SK-N-SH (cell line): ENCODE measurements at places on chromosomes 6 and 20.

DNA sequence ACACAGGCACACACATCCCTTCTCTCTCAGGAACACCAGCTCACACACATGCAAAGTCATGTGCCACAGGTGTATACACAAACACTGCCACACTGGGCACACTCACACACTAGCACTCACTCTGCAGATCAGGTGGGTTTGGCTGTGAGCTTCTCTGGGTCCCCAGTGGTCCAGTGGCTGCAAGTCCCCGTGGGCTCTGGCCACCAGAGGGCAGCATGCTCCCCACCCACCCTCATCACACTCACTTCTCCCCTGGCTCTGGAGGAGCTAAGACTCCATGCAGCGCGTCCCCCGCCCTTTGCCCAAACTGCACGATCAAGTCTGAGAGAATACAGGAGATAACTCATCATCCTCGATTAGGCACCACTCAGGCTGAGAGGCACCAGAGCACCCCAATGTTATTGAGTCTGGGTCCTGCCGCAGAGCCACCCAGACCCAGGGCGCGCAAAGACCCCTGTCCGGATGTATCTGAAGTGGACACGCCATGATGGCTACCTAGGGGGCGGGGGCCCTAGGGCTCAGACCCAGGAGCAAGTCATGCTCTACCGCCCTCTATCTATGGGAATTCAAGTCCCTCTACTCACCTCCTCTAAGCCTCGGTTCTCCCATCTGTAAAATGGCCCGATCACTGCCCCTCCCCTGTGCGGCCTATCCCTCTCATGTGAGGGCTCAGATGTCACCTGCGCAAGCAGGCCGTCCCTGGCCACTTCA lies 90.5 kb downstream of the GRM4 start:
- peak; percentile 92 for DNase-seq

DNA sequence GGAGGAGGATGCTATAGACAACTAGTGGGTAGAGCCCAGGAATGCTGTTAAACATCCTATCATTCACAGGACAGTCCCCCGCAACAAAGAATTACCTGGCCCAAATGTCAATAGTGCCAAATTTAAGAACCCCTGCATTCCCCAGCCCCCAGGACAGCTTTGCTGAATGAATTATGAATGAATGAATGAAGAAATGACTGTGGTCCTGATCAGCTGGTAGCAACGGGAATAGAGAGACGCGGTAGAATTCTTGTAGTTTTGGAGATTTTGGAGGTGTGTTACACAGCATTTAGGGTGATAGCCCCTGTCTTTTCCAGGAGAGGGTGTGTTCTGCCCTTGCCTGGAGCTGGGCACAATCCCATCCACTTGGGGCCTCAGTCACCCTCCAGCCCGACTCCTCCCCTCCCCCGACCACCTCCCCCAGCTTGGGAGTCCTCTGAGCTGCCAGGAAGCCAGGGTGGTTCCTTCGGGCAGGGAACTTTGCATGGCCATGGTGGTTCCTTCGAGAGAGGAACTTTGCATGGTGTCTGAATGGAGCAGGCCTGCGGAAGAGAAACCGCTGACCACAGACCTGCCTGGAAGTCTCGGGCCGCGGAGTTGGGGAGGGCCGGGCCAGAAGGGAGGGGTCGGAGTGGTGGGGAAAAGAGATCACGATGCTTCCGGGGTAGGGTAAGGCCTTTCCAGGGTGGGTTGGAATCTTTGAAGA lies 1.0 kb upstream of the HCK start:
- DNase-seq, result no peak

DNA sequence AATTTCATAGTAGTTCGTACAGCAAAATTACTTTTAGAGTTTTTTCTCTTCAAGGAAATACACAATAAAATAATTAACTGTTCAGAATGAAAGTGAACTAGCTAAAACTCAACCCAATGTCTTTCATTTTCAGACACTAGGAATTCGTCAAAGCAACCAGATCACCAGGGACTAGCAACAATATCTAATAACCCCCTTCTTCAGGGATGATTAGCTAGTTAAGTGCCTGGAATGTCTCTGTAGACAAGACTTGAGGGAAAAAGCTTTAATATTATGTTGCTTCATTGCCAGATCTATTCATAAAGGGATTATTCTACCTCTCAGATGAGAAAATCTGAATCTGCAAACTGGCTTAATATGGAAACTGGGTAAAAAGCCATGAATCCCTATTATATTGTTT lies 41.8 kb upstream of the OR14J1 start:
- DNase-seq, result no peak

DNA sequence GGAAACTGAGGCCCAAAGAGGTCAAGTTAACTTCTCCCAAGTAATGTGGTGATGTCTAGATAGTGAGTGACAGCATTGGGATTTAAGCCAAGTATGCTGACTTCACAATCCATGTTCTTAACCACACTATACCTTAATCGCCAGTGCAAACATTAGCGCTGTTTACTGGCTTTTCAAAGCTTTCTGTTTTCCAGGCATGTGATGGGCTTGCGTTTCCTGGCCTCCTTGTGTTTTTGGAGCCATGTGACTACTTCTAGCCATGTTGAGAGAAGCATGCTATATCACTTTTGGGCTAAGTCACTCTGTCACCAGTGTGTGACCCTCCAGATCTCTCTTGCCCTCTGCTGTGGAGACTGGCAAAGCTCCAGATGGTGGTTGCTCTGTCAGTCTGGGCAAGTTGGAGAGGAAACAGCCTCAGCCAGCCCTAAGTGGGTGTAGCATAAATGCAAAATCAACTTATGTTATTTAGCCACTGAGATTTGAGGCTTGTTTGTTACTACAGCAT lies 76.9 kb downstream of the ANKRD6 start:
- DNase-seq, result peak; percentile 24

DNA sequence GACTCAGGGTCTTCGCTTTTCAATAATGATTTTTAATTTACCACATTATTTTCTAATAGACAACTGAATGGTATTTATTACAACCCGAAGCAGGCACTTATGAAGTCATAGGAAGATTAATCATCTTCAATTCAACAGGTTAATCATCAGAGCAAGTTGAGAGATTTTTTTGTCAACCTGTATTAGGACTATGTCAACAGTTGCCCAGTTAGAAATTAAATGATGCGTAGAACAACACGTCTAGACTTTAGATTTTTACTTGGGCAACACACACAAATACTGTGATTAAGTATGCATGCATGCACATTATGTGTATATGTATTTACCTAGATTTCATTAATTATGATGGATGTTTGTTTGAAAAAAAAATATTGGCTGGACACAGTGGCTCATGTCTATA lies 4.3 kb downstream of the ILRUN start:
- no peak for DNase-seq

DNA sequence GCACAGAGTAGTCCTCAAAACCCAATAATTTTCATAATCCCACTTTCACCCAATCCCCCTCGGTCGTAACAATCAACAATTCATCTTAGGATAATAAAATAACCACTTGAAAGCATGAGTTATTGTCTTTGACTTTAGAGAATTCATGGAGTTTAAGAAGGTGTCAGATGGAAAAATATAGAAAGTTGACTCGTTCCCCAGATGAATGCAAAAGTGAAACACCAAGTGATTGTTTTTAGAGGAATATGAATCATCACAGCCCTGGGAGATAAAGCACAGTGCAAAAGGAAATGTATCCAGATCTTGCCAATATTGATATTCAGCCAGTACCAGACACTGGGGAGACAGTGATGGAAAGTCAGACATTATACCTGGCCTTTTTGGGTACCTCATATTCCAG lies 860.5 kb downstream of the DHX35 start:
- no peak for DNase-seq

DNA sequence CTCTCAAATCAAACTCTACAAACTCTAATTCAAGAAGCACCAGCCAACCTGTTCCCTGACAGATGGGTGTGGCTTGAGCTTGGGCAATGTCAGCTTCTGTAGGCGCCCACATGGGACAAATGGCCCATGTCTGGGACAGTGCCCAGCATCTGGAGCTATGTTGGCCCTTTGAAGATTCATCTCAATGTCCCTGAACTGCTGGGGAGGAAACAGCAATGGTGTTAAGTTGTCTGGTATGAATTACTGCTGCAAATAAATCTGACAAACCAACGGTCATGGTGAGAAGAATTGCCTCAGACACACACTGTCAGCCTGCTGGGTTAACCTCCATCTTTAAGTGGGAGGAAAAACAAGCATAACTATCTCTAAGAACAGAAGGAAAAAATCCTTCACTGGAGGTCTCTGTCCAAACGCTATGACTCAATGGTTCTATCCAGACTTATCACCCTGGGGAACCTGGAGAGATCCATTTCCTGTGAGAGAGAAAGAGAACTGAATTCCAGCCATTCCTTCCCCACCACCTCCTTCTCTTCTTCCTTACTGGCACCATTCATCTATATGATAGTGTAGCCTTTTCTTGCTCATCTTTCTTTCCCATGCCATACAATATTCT lies 274.9 kb downstream of the CDH26 start:
- DNase-seq, result no peak

DNA sequence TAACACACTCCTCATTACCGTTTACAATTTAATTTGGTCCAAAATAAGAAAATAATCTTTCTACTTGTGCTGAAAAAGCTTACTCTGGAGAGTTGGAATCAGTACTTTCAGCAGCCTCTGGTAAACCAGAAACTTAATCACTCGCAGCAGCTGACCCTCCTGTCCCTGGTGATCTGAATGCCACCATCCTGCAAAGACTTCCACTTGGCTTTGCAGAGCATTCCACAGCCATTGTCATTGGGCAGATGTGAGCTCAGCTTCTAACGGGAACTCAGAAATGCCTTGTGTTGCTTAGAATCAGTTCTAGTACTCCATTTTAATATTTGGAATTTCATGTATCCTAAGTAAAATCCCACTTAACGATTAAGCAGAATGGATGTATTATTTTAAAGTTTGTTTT lies 59.7 kb downstream of the PHACTR1 start:
- DNase-seq, result no peak

- no peak for DNase-seq
These were observed 29.6 kb upstream of the ASIP start for GRCh38 chr20:34211591-34211990.

DNA sequence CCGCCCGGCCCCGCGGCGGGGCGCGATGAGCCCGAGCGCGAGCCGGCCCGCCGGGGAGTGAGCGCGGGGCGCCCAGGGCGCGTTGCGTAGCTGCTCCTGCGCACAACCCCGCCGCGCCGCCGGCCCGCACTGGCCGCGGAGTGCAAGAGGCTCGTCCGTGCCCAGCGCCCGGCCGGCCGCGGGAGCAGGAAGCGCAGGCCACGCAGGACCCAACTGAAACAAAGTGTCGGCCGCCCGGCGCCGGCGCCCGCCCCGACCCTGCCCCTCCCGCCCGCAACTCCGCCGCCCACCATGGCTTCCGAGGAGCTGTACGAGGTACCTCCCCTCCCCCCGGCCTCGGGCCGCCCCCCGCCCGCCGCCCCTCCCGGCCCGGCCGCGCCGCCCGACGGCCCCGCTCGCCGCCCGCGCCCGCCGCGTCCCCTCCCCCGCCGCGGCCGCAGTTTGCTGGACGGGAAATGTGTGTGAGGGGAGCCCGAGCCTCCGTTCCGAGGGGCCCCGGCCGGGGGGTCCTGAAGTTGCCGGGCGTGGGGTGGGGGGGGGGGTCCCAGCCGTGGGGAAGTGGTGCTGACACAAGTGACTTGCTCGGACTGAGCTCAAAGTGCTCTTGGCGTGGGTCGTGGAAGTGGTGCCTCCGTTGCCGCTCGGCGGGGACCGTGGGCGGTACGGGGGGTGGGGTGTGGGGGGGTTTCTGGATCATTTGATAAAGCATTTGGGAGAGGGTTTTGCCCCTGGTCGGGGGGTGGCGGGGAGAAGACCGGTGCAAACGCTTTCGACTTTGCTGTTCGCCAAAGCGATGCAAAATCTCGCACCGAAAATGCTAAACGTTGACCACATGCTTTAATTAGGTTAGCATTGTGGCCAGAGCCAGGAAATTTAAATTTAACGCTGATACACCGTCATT lies 539 bp downstream of the CDYL start:
- DNase-seq, result peak; percentile 89

DNA sequence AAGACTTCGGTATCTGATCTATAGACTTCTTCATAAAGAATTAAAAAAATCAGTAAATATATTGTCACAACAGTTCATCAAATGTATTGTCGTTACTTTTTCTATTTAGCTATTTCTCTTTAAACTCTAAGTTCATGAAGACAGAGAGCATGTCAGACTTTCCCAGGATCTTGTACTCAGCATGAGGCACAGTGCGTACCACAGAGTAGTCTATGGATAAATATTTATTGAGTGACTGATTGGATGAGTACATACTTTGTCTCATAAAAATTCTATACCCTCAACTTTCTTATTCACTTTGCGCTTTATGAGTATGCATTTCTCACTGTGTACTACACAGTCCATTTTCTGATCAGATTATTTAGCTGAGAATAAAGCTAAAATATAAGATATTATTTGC lies 1284.4 kb upstream of the ADGRB3 start:
- no peak for DNase-seq

- peak; percentile 75 for DNase-seq
These were observed 3.5 kb downstream of the GNMT start for GRCh38 chr6:42963855-42964605.

DNA sequence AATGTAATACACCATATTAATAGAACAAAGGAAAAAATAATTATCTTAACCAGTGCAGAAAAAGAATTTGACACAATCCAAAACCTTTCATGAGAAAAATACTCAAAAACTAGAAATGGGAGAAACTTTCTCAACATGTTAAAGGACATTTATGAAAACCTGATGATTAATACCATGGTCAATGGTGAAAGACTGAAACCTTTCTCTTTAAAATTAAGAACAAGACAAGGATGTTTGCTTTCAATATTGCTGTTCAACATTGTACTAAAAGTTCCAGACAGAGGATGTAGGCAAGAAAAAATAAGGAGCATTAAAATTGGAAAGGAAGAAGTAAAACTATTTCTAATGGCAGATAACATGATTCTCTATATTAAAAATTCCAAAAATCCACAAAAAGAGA lies 981.3 kb upstream of the FLRT3 start:
- DNase-seq, result no peak

DNA sequence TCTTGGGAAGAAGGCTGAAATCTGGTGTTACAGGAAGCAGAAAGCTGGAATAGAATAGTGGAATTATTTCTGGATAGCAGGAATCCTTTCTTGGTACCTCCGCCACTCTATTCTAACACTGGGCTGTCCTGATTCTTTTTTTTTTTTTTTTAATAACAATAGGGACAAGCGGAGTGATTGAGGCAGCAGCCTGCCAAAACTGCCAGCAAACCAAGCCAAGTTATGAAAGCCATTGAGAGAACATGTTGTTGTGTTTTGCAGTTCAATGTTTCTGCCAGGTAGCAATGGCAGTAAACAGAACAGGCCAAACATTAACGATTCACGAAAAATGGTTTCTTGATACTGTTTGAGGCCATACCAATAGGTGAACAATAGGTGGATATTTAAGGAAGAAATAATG lies 47.1 kb downstream of the SLC26A8 start:
- no peak for DNase-seq

DNA sequence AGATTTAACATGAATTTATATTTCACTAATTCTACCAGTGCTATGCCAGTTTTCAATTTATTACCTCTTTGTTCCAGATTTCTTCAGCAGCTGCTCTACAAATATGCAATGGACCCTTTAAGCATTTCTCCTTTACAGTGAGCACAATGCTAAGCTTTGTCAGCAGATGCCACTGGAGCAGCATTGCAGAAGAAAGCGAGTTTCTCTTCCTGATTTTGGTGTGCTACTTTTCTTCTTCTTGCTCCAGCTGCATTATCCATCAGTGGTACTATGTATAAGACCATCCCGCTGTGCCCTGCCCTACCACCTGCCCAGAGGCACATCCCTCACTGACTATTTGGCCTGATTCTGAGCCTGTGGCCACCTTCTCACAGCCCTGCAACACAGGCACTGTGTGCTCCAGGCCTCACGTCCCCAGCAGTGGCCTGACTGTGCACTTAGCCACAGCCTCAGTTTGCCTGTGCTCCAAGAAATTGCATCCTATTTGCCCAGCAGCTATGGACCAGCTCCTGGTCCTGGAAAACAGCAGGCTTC lies 84.1 kb downstream of the TNFAIP3 start:
- DNase-seq, result no peak
